ENCODE measurements at places on chromosomes 16 and 17.

DNA sequence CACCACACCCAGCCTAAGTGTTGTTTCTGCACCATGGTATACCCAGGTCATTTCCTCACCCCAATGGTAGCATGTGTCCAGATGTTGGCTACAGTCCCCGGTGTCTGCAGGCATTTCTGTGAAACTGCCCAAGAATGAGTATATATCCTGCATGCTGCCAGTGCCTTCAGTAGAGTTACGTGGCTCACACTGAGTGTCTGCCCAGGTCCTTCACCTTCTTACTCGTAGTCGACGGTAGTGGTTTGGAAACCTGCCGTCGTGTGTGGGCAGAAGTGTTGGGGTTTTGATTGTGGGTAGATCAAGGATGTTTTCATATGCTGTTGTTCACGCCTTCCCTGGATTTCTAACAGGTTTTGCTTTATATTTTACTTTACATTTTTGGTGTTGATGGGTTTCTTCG is 16.8 kb downstream of the TCF25 start:
- DNase-seq: no peak

- no peak for DNase-seq
Observed at GRCh38 chr16:82880346-82880745, 253.6 kb downstream of the CDH13 start.

- no peak for DNase-seq
Observed at GRCh38 chr17:36583787-36584186, 7.9 kb upstream of the DHRS11 start.

DNA sequence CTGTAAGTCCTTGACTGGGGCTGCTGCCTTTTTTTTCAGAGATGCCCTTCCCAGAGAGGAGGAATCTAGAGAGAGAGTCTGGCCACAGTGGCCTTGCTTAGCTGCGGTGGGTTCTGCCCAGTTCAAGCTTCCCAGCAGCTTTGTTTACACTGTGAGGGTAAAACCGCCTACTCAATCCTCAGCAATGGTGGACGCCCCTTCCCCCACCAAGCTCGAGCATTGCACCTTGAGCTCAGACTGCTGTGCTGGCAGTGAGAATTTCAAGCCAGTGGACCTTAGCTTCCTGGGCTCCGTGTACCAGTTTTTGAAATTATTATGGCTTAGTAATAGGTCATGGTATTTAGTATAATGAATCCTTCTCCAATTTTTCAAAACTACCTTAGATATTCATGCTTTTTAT is 395.4 kb downstream of the NPIPA7 start:
- DNase-seq: no peak

- DNase-seq: no peak
Observed at GRCh38 chr16:5073279-5073629, 1.6 kb downstream of the ALG1 start.

DNA sequence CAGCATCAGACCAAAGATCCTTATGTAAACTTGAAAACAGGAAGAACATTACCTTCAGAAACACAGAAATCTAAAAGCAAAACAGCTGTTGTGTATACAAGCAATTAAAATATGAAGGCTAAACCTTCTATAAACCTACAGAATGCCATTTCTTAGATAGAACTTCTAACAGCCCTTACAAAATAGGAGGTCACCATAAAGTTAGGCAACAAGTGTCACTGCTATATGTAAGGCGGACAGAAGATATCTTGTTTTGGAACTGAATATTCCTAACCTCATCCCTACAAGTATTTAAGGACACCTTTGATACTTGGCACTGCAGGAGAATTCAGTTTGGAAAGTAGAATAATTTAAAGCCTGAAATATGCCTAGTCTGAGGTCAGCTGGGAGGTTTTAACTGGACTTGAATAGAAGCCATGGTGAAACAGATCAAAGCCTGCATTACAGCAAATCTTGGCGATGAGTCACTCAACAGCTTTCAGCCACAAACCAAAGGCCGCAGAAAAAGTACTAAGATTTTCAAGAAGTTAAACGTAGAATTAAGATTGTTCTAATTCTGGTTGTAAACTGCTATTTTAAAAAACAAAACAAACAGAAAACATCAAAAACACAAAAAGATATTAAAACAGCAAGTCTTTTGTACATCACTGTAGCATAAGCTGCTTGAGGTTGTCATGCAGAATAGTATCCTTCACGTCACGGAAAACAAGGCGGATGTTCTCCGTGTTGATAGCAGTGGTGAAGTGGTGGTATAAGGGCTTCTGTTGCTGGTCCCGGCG is 42.7 kb downstream of the GNA13 start:
- DNase-seq: no peak

DNA sequence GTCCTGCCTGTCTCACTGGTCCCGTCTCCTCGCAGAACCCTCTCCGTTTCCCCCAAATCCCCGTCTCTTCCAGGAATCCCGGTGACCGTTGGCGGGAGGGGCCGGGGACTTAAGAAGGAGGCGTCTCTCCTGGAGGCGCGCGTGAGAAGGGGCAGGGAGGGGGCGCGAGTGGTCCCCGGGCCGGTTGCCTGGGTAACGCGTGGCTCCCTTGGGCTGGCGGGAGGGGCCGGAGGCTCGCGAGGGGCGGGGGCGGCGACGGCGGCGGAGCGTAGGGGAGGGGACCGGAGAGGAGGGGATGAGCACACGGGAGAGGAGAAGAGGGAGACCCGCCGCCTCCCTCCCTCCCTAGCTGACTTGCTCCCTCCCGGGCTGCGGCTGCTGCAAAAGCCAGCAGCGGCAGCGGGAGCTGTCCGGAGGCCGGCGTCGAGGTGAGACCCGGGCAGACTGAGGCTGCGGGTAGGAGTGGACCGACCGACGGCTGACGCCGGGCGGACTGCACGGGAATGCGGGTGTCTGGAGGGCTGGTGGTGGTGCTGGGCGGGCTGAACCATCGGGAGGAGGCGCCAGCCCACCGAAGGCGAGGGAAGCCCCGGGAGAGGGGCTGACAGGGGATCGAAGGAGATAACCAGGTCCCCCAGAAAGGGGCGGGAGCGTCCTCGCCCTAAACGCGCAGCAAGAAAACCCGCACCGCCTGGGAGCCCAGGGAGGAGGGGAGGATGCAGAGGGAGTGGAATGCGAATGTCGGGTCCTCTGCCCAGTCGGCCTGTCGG is at the start of gene PRRT2:
Gene PRRT2 (plus strand): TSS at position 298 of the 770 bp plus-strand sequence. CDS start 862 bp downstream, outside the sequence.
- DNase-seq: no peak

GRCh38 chr17:74199306-74200092 is 4.0 kb upstream of the RPL38 start:
- peak; percentile 75 for DNase-seq

DNA sequence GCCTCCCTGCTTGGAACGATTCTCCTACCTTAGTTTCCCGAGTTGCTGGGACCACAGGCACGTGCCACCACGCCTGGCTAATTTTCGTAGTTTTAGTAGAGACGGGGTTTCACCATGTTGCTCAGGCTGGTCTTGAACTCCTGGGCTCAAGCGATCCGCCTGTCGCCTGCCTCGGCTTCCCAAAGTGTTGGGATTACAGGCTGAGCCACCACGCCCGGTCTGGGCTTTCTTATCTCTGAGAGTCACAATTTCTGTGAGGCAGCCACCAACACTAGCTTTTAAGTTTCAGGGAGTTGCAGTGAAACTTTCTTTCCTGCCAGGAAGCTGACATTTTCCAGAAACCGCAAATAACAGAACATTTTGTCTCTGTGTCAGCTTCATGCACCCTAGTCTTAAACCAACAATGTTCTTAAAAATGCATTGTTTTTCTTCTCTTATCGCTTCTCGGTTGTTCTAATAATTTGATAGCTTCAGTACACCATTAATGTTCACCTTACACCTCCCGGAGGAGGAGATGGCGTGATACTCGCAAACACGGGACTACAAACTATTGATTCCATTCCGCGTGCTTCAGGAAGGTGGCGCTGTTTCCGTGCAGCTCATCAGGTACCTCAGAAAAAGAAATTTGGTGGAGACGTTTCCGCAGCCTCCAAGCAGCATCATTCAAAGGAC is 7.4 kb upstream of the DHRS7B start:
- DNase-seq: peak; percentile 53

DNA sequence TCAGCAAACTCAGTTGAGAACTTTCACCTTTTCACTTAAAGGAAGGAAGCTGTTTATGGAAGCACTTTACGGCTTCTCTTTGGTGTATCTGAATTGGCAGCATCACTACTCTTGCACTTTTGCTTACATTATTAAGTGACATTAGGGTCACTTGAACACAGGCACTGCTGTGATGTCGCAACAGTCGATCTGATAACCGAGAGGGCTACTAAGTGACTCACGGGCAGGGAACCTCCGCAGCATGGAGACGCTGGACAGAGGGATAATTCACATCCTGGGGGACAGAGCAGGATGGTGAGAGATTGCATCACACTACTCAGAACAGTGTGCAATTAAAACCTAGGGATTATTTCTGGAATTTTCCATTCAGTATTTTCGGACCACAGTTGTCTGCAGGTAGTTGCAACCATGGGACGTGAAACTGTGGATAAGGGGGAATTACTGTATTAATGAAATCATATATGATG is 56.5 kb downstream of the DNAH2 start:
- DNase-seq: no peak

DNA sequence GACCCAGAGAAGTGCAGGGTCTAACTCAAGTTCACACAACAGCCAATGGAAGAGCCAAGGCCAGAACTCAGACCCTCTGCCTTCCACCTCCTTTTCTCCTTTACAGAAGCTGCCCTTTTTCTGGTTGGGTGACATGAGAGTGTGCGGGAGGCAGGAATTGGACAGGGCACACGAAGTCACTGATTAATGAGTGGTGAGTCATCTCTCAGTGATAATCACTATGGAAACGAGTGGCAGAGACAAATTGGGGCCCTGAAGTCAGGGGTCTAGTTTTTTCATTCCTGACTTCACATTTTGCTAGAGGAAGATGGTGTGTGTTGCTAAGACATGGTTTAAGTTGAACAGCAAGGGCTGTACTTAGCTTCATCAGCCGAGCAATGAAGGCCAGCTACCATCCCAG is 312.7 kb upstream of the CCL2 start:
- DNase-seq: no peak

DNA sequence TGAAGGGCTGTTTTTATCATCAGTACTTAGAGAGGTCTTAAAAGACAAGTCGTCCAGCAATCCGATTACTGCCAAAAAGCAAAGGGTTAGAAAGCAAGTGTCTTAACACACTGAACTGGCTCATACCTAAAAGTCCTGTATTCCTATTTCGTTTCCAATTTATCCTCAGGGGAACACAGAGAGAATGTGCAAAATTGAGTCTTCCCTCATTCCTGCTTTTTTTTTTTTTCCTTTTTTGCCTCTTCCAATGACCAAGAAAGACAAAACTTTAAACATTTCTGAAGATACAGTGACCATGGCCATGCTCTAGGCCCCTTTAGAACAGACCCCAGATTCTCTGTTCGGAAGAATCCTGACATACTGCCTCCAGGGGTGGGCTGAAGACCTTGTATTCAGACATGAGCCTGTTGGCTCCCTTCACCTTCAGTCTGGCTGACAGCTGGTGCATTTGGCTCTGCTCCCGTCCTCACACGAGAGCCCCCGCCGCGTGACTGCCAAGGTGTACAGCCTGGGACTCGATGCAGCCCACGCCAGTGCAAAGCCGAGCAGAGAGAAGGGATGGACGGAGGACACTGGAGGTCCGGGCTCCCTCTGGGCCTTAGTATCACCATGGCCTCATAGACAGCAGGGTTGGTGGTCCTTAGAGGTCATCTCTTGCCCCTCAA is 47.0 kb downstream of the COTL1 start:
- no peak for DNase-seq

- DNase-seq: no peak
Observed at GRCh38 chr17:33983824-33984574, 271.1 kb upstream of the CCL2 start.

DNA sequence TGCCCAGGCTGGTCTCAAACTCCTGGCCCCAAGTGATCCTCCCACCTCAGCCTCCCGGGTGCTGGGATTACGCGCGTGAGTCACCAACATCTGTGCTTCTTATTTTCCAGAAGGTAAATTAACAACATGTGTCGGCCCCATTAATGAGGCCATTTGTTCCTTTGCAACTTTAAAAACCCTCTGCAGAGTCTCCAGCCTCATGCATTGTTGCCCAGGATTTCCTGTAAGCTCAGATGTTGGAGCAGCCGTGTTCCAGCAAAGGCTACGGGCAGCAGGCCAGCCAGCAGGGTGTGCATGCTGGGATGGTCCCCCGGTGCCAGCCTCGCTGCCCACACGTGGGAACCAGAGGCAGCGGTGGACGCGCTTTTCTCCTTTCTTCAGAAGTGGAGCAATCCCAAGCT is 19.1 kb upstream of the HEXD start:
- no peak for DNase-seq

GRCh38 chr16:81292936-81293335 is 21.8 kb upstream of the GAN start:
- DNase-seq: no peak

GRCh38 chr17:45757431-45758218 is 26.5 kb upstream of the CRHR1 start:
- no peak for DNase-seq

DNA sequence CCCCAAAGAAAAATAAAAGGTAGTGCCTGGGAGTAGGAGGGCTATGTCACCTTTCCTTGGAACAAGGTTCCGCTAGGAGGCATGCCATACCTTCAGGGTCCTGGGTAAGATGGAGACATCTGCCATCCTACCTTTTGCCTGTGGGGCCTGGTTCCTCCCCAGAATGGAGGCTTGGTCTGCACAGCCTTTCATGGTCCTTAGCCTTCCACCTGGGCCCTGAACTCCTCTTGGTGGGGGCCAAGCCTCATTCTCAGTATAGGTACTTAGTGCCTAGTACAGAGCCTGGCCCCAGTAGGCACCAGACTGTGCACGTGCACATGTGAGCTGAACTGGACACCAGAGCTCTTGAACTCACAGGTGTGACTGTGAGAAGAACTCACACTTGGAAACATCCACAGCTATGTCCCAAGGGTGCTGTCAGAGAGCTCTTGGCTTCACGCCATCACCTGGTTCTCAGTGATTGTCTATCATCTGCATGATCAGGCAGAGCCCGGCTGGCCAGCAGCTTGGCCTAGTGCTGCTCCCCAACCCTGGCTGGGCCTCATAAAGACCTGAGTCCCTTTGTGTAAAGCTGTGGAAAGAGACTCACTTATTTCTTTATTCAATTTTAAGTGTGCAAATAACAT is 143.2 kb downstream of the SOCS1 start:
- no peak for DNase-seq

- DNase-seq: peak; percentile 80
Observed at GRCh38 chr16:67847064-67847861, at the start of gene CENPT. Gene CENPT, minus strand, starts transcription at chr16:67847693. Its CDS starts 13,834 bp downstream, at chr16:67833859.

GRCh38 chr17:41060052-41060604 is at the start of gene KRTAP2-3:
Gene KRTAP2-3, minus strand, starts transcription at chr17:41060114. Its CDS starts 64 bp downstream, at chr17:41060050.
- no peak for DNase-seq

- DNase-seq: no peak
Observed at GRCh38 chr17:29575511-29576213, 7.2 kb downstream of the TP53I13 start.

- no peak for DNase-seq
Observed at GRCh38 chr16:13013043-13013442, 111.6 kb downstream of the SHISA9 start.

- no peak for DNase-seq
Observed at GRCh38 chr16:84511180-84511800, 6.8 kb upstream of the MEAK7 start.

- no peak for DNase-seq
Observed at GRCh38 chr17:51733166-51733565, 425.3 kb downstream of the CA10 start.

DNA sequence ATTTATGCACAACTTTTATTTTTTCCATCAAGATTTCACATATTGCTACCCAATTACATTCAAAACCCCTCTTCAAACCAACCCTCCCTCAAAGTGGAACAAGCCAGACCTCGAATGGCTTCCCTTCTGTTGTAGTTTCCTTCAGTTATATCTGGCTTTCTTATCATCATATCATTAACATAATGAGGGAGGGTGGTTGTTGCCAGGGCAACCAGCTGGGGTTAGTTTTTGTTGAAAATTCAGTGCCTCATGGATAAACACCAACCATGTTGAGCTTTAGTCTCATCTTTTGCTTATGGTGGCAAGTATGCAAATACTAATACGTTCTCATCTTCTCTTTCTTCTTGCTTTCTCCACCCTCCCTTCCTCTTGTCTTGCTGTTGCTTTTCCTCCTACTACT is 359.7 kb downstream of the CDH11 start:
- no peak for DNase-seq
